Calu3 (cell line): ENCODE measurements at places on chromosomes 16 and 17. TPM values are rescaled to one million over a fixed set of nuclear protein-coding genes. Genes with fewer than 3 reads are reported as not detected.

DNA sequence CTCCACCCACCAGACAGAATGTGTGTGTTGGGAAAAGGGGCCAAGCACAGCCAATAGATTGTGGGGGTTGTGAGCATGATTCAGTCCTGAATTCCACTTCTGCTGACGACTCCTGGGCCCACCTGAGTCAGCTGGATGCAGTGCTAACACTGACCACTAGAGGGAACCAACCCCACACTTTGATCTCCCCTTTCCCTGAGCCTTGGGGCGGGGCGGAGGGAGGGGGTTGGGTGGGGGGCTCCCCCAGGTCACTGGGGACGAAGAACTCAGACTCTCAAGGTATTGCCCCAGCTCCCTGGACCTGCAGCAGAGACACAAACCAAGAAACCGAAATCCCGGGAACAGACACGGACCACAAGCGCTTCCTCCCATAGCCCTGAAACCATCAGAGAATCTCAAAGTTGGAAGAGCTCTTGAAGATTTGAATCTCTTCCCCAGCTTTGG lies 621 bp upstream of the CSHL1 start:
- DNase-seq = peak; percentile 54

DNA sequence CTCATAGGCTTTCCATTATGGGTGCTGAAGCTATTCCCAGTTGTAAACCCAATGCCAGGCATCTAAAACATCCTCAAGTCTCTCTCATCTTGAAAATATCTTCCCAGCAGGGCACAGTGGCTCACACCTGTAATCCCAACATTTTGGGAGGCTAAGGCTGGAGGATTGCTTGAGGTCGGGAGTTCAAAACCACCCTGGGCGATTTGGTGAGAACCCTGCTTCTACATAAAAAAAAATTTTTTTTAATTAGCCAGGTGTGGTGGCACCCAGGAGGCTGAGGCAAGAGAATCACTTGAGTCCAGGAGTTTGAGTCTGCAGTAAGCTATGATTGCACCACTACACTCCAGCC lies 13.0 kb upstream of the EEF2K start:
- DNase-seq = no peak

GRCh38 chr17:77258638-77259037 lies 117.9 kb downstream of the SEC14L1 start:
- no peak for DNase-seq

- DNase-seq = no peak
These were observed 8.4 kb upstream of the SPATA2L start for GRCh38 chr16:89709716-89710432.

DNA sequence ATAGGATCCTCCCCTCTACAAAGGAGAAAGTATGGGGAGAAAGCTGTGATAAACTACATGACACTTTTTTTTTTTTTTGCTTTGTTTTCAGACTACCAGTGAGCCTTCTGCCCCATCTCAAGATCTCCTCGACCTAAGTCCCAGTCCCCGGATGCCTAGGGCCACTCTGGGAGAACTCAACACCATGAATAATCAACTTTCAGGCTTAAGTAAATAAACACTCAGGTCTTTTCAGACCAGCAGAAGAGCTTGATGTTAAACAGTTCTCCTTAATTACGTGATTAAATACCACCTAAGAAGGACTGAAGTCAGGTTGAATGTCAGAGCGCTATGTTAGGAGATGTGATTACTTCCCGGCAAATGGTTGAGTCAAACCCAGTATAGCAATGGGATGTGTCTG lies 31.4 kb downstream of the COX11 start:
- no peak for DNase-seq

DNA sequence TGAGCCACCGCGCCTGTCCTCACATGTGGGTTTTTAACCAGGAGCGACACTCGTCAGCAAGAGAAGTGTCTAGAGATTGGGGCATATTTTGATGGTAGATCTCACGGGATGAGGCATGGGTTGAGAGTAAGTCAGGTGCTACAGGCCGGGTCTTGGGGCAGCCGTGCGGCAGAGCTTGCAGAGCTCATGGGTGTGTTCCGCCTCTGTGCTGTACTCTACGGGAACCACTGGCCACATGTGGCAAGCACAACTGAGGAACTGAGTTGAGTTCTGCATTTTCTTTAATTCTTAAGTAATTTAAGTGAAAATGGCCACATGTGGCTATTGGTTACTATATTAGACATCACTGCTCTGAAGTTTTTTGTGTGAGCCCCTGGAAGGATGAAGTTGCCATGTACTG lies 9.6 kb downstream of the CLUAP1 start:
- DNase-seq = no peak

- peak; percentile 72 for DNase-seq
These were observed 7.4 kb downstream of the KDM6B start for GRCh38 chr17:7841396-7841914.

DNA sequence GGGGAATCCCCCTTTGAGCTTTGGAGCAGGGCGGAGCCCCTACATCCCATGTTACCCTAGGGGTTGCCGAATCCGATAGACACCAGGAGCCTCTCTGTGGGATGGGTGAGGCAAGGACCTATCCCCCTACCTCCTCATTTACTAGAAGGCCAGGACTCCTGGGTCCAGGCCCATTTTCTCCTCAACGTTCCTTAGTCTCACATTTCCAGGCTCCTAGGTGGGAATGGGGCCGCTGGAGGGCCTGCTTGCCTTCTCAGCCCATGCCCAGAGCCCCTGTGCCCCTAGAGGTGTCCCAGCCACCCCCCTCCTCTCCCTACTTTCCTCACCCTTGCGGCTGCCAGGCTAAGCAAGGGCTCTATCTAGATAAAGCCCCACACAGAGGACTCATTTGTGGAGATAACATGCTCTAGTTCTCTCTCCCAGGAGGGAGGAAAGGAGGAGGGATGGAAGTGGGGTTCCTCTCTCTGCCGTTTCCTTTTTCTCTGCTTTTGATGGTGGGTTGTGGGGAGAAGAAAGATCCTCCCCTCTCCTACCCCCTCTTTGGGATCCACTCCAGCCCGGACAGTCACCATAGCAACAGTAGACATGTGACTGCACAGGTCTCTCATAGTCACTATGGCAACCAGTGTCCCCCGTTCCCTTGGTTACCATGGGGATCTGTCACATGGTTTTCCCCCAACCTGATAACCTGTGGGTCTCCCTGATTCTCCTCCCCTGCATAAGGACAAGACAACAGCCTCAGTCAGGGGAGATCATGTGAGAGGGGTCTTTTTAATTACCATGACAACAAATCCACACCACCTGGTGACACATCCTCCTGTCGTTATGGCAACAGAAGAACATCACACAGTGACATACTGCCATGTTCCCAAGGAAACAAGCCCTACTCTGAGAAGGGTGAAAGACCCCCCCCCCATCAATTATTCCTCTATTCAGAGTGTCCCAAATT lies 5.2 kb downstream of the CACNA1G start:
- DNase-seq = no peak

DNA sequence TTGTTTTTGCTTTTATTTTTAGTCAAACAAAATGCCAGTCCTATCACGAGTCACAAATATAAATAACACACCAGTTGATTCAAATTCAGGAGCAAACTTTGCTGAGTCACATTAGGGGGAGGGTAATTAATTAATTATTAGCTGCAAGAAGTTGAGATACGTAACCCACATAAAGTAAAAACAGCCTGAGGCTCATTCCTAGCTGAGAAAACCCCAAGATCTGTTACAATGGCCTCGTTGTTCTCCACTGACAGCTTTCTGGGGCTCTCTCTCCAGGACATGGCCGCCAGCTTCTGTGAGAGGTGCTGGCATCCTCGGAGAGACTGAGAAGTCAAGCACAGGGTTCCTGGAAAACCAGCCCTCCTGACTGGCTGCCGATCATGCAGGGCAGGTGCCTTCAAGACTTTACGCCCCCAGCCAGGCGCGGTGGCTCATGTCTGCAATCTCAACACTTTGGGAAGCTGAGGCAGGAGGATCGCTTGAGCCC lies 11.1 kb downstream of the RAB40B start:
- peak; percentile 76 for DNase-seq

- no peak for DNase-seq
These were observed 392.2 kb downstream of the CPPED1 start for GRCh38 chr16:12411516-12411915.

GRCh38 chr17:77803726-77804125 lies 154.8 kb upstream of the TNRC6C start:
- DNase-seq = no peak

GRCh38 chr17:51147650-51148049 lies 5.7 kb upstream of the NME1 start:
- no peak for DNase-seq

- DNase-seq = no peak
These were observed 66.3 kb downstream of the BPTF start for GRCh38 chr17:67891481-67892119.

NPIPA8 gene
- 1.3 TPM in 1 of 2 replicates, not detected in the other for total RNA-seq

SEZ6 gene
- not detected in 2 replicates for total RNA-seq

MRPL28 gene
- total RNA-seq = 115 and 126 TPM in 2 replicates

TNFRSF12A gene
- total RNA-seq = 478 and 509 TPM in 2 replicates

DHX38 gene
- total RNA-seq = 83.0 and 86.4 TPM in 2 replicates
